ENCODE measurements at places on chromosomes 12 and 14.

DNA sequence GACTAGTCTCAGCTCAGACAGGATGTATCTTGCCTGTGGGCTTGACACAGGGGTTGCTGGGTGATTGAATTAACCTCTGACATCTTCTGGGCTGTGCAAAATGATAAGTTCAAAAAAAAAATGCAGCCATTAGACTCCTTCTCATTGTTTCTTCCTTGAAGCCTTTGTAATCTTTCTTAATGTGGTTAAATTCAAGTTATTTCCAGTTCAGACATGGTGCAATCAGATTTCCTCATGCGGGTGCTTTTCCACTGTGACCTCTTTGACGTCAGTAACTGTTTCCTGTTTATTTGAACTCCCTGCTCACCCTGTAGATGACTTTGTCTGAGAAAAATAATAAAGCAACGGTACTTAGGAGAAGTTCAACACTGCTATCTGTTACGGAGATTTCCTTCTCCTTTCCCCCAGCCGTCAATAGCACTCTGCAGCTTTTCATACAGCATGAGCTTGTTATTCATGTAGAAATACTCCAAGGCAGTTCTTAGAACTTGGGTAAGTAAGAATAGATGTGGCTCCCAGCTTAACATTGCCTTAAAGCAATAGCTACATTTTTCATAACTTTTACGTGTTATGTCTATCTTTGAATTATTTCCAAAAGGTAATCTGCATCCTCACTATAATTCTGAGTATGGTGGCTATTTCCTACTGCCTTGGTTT, 155.5 kb downstream of the PRKCH start:
- DNase-seq, result no peak

DNA sequence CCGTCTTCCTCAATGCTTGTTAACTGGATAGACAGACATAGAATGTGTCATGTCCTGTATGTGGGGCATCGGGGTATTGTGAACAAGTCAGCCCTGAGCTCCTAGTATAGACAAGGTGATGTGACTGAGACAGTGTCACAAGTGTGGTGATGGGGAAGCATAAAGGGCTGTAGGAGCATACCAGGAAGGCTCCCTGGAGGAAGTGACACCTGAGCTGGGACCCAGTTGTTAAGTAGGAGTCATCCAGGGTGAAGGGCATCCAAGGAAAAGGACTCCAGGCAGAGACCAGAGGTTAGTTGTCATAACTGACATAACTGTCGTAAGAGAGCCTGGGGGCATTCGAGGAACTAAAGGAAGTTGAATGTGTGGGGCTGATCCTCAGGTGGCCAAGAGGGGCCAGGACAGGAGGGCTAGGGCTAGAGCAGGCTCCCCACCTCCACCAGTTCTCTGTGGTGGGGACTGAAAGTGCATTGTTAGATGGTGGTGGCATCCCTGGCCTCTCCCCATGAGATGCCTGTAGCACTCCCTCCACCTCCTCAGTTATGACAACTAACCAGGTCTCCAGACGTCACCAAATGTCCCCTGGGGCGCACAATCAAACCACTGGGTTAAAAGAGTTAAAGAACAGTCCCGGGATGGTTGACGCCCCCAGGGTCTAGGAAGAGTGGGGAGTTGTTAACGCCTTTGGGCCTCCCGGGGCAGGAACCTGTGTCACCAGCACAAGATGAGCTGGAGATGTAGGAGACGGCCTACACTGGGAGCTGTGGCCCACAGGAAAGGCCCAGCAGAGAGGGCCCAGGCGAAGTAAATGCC, 2.4 kb downstream of the FICD start:
- no peak for DNase-seq

GRCh38 chr12:106317406-106318082, 15.0 kb downstream of the TCP11L2 start:
- DNase-seq, result no peak

DNA sequence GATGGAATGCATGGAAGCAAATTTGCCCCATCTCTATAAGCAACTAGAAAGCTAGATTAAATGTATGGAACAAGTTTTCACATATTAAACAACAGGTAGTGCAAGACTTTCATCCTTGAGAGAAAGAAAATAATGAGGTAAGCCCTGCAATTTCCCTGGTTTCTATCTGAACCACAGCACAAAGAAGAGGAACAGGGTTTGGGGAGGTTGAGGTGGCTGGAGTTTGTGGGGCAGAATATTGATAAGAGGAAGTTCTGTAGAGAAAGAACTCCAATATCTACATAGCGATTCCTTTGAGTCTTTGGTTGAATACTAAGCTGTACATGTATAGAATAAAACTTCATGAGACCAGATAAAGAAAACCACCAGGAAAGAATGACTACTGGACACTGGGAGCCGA, 96.3 kb upstream of the CCND2 start:
- DNase-seq, result no peak

DNA sequence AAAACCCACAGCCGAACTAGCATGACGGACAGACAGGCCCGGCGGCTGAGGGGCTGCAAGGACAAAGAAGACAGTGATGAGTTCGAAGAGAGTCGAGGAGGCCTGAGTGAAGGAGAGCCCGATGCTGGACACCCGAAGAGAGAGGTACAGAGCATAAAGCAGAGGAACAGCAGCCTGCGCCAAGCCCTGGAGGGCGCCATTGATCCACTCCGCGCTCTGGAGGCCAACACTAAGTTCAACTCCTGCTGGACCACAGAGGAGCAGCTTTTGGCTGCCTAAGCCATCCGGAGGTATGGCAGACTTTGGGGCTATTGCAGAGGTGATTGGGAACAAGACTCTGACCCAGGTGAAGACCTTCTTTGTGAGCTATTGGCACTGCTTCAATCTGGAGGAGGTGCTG, 7.8 kb upstream of the PLXNC1 start:
- no peak for DNase-seq

DNA sequence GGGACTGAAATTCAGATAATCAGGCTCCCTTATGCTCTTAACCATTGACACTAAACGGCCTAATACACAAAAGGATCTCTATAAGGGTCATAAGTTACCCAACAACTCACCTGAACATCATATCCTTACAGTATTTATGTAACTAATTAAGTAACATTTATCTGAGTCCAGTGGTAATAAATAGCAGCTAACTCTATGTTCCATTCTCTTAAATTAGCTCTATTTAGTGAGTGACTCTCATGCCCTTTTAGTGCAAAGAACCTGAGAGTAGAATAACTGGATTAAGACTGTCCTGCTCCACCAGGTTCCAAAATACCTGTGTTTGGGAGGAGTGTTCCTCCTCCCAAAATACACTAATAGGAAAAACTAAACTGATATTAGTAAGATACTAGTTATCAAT, 9.8 kb downstream of the SCAF11 start:
- DNase-seq, result no peak
